ENCODE measurements at places on chromosomes 5 and 9. TPM values are rescaled to one million over a fixed set of nuclear protein-coding genes. Genes with fewer than 3 reads are reported as not detected.

Gene CDKN2A
- not detected for polyA plus RNA-seq

Gene IFNA2
- not detected for polyA plus RNA-seq

Gene PHYKPL
- 147 TPM for polyA plus RNA-seq

Gene SLC6A18
- polyA plus RNA-seq: not detected

Gene ZBTB43
- polyA plus RNA-seq: 15.6 TPM

GRCh38 chr5:58300346-58300895 is 159.5 kb downstream of the PLK2 start:
- no peak for DNase-seq

GRCh38 chr5:133876266-133876665 is 92.2 kb downstream of the C5orf15 start:
- DNase-seq: no peak

DNA sequence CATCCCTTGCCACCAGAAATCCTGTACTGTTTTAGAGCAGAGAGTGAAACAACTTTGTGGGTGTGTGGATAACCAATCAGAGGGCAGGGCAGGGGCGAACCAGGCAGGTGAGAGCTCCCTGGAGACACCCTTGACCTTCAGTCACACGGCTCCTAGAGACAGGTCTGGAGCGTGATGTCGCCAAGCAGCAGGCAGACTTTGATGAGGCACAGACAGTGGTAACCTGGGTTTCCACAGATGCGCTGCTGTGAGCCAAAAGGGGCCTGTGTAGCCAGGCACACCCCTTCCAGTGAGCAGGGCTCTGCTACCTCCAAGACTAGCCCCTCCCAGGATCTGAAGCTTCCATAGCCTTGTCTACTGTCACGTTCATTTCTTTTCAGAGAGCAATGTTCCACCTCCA is 317.8 kb upstream of the ADCY2 start:
- DNase-seq: no peak

DNA sequence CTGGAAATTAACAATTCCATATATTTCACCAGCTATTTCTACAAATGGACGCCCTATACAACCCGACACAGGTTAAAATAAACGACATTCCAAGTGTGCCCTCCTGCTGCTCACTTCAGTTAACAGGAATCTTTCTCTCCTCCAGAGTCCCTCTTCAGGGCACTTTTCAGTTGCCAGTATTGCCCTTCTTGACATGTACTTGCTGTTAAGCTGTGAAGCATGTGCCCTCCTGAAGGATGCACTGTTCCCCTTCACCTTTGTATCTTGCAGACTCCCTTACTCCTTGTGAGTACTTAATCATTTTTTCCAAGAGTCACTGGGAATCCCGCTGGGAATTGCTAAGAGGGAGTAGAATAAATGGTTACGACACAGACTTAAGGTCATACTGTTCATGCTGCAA is 364.1 kb downstream of the CTNND2 start:
- no peak for DNase-seq

GRCh38 chr5:87551911-87552310 is 139.2 kb upstream of the CCNH start:
- DNase-seq: no peak

DNA sequence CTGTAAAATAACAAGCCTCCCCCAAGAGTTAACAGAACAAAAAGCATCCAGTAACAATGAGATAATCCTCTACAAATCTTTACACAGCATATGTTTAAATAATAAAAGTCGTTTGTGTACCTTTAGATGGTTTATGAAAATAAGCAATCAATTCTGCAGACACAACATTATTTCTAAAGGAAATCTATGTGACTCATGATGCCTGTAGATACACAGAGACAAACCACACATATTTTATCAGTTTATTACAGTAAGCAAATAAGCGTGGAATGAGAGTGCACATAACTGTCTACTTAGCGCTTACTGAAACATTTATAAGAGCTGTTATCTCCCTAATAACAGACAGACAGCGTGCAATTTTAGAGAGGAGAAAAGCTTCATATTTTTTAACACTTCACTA is 243.6 kb downstream of the AP3B1 start:
- no peak for DNase-seq

GRCh38 chr5:74251141-74252035 is 389.1 kb downstream of the ENC1 start:
- peak; percentile 72 for DNase-seq

DNA sequence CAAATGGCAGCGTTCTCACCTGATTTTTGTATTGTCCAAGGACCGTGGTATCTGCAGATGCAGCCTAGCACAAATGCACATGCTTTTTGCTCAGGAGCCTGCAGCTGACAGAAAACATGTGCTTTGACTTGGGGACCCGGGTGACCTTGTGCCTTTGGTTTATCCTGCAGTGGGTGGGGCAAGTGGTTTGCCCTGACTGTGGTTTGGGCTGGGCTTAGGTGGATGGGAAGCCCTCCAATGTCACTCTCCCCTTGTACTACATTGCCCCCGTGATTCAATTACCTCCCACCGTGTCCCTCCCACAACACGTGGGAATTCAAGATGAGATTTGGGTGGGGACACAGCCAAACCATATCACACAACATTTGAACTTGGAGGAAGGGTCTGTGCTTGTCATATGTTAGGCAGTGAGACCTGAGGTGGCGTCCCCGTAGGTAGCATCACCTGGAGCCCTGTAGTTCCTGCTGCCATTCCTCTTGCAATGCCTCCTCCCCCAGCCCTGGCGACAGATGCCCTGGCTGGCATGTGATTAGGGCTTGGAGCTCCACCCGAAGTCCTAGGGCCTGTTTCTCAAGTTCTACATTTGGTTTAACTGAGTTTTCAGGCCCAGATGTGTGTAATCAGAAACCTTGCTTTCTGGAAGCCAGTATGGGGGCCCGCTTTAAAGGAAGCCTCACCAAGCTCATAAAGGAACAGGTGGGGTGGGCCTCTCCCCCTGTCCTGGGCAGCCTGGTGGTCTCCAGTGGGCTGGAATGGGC is 2.1 kb downstream of the ANKRD33B start:
- no peak for DNase-seq

GRCh38 chr5:36724467-36725332 is 118.3 kb downstream of the SLC1A3 start:
- peak; percentile 76 for DNase-seq

Data from left lung (tissue), 14 donors.